Left renal pelvis (tissue), 4 donors: ENCODE measurements at places on chromosomes 11 and 22.

- DNase-seq: no peak
Measured at GRCh38 chr11:119144825-119145486, 3.9 kb upstream of the ABCG4 start.

DNA sequence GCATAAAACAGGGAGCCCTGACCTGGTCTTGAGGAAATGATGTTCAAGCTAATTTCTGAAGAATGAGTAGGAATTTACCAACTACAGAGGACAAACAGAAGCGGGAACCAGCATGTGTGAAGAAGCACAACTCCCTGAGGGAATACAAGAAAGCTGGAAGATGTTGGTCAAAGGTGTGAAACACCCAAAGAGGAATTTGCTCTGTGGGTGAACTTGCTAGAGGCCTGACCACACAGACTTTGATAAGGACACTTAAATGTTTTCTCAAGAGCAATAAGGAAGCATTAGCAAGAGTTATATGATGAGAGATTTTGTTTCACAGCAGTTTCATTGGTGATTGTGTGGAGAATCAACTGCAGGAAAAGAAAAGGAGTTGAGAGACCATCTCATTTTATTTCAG, 17.6 kb downstream of the SLC5A12 start:
- DNase-seq: no peak

DNA sequence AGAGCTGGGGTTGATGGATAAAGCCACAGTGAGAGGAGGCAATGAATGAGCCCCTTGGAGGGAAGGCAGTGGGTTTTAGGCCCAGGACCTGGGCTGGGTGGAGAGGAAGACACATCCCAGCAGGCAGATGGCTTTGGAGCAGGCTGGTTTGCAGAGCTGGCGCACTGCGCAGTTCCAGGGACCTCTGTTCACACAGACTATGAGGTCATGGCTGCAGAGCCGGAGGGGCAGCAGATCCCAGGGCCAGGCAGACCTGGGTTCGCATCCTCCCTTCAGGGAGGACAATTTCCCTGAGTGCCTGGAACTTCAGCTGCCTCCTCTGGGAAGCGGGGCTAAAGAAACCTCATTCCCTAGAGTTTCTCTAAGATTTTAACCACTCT, 28.2 kb upstream of the DGKZ start:
- DNase-seq: no peak

DNA sequence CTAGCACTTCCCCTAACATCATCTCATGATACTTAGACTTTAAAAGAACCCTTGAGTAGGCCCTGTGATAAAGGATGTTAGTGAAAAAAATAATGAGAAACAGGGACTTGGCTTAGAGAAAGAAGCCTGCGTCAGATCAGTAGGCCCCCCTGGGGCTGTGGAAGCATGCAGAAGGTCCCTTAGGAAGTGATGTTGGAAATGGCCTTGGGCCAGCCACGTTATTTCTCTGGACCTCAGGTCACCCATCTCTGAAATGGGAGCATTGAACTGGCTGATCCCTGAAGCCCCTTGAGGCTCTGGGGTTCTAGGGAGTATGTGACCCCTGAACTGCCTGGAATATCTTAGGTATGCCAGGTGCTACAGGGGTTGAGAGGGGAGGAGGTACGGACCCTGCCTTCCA, 40.2 kb downstream of the MCM5 start:
- DNase-seq: no peak

DNA sequence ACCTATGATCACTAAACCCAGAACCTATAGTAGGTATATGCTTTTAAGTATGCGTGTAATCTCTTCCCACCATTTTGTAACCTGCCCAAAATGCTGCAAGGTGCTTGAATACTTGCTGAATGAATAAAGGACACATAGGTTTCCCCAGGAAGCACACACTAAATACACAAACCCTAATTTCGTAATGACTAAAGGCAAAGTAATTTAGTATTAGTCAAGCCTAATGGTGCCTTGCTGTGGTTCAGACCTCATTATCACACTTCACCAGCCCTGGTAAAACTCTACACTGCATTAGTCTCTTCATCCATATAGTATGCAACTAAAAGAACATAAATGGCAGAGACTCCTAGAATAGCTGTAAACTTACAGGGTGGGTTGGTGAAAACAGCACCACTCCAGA, 289.0 kb upstream of the PITPNB start:
- no peak for DNase-seq

GRCh38 chr11:94662065-94662779, 95.1 kb downstream of the PIWIL4 start:
- no peak for DNase-seq
